ENCODE measurements at places on chromosomes 13 and 19. TPM values are rescaled to one million over a fixed set of nuclear protein-coding genes. Genes with fewer than 3 reads are reported as not detected.

DNA sequence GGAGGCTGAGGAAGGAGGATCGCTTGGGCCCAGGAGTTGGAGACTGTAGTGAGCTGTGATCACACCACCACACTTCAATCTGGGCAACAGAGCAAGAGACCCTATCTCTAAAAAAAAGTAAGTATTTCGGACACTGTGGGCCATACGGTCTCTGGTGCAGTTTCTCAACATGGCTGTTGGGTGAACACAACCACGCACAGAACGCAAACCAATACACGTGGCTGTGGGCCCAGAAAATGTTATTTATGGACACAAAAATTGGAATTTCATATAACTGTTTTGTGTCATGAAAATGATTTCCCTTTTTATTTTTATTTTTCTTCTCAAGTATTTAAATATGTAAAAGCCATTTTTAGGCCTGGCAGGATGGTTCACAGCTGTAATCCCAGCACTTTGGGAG lies 19.5 kb downstream of the LDLR start:
- no peak overlapping the region for H3K4me3 ChIP-seq
- H3K27ac ChIP-seq = no peak overlapping the region
- no peak for DNase-seq
- no peaks in the 10 kb centered on the region for H3K4me1 ChIP-seq
- peaks cover 61% of the 10 kb centered on the region for H3K36me3 ChIP-seq
- H3K27me3 ChIP-seq = no peaks in the 10 kb centered on the region

- H3K27me3 ChIP-seq = peaks cover 1% of the 10 kb centered on the region
- peaks cover 14% of the 10 kb centered on the region for H3K4me1 ChIP-seq
- H3K27ac ChIP-seq = no peak overlapping the region
- H3K4me3 ChIP-seq = no peak overlapping the region
These were observed 2.8 kb downstream of the EVI5L start for GRCh38 chr19:7832781-7833180.

ZNF253 gene
- 13.5 TPM for total RNA-seq

DNA sequence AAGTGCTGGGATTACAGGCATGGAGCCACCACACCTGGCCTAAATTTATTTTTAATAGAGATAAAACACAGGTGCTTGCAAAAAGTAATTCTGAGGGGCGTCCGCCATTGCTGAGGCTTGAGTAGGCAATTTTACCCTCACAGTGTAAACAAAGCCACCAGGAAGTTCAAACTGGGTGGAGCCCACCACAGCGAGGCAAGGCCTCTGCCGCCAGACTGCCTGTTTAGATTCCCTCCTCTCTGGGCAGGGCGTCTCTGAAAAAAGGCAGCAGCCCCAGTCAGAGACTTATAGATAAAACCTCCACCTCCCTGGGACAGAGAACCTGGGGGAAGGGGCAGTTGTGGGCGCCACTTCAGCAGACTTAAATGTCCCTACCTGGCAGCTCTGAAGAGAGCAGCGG lies 50.7 kb downstream of the B3GLCT start:
- no peak overlapping the region for H3K4me3 ChIP-seq
- no peak overlapping the region for H3K27ac ChIP-seq
- no peaks in the 10 kb centered on the region for H3K4me1 ChIP-seq

DNA sequence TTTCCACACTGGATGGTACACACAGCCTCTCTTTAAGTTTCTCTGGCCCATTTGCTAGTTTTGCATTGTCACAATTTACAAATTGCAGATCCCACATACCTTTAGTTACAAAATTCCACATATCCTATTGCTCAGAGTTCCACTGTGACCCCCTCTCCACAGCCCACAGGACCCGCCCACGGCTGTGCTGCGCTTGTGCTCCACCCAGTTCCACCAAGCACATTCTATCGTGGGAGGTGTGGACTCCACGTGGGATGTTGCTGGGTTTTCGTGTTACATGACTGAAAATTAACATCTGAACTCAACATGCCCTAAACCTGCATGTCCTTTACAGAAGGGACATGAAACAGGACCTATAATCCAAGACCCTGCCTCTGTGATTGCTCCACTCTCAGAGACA lies 423.0 kb downstream of the IRS2 start:
- no peaks in the 10 kb centered on the region for H3K27me3 ChIP-seq
- no peak for DNase-seq
- H3K4me3 ChIP-seq = no peak overlapping the region

PODNL1 gene
- not detected for total RNA-seq

- H3K27me3 ChIP-seq = peaks cover 2% of the 10 kb centered on the region
- H3K4me1 ChIP-seq = no peaks in the 10 kb centered on the region
- H3K27ac ChIP-seq = no peak overlapping the region
- H3K36me3 ChIP-seq = no peaks in the 10 kb centered on the region
These were observed 169.2 kb downstream of the URI1 start for GRCh38 chr19:30111021-30111855.

EFNA2 gene
- total RNA-seq = not detected

- no peak for DNase-seq
- H3K4me3 ChIP-seq = no peak overlapping the region
These were observed 2.8 kb downstream of the TINCR start for GRCh38 chr19:5564930-5565329.

DNA sequence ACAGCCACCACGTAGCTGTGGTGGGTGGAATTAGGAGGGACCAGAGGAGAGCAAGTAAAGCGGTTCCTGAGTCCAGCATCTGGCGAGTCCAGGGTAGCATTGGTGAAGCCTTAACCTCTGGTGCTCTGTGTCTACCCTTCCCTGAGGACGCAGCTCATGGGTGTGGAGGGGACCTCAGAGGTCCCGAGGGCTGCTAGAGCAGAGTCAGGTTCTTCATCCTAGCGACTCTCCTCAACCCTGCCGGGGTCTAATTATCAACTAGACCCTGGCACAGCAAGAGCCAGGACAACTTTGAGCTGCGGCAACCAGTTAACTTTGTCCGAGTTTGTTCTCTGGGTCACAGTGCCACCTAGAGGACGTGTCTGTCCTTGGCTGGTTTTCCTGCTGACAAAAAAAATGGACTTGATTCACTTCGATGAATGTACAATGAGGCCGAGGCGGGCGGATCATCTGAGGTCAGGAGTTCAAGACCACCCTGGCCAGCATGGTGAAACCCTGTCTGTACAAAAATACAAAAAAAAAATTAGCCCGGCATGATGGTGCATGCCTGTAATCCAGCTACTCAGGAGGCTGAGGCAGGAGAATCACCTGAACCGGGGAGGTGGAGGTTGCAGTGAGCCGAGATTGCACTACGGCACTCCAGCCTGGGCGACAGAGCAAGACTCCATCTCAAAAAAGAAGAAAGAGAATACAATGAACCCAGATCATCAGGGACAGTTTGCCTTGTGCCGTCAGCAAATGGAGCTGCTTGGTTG lies 25.0 kb downstream of the TSSK6 start:
- DNase-seq = peak; percentile 87
- H3K27ac ChIP-seq = peak overlapping the region; percentile 82
- H3K4me1 ChIP-seq = peaks cover 58% of the 10 kb centered on the region
- peaks cover 23% of the 10 kb centered on the region for H3K36me3 ChIP-seq

- peaks cover 2% of the 10 kb centered on the region for H3K36me3 ChIP-seq
- DNase-seq = peak; percentile 73
These were observed 3.4 kb downstream of the PBX4 start for GRCh38 chr19:19615086-19615485.

- no peak for DNase-seq
- no peaks in the 10 kb centered on the region for H3K27me3 ChIP-seq
- no peaks in the 10 kb centered on the region for H3K4me1 ChIP-seq
- no peak overlapping the region for H3K27ac ChIP-seq
- no peak overlapping the region for H3K4me3 ChIP-seq
These were observed 1135.3 kb downstream of the SLITRK5 start for GRCh38 chr13:88806438-88806837.

TBC1D17 gene
- total RNA-seq = 26.8 TPM
